Pulmonary artery endothelial cell (primary cell): ENCODE measurements at places on chromosomes 13 and 19. TPM values are rescaled to one million over a fixed set of nuclear protein-coding genes. Genes with fewer than 3 reads are reported as not detected.

Gene CLEC17A
- not detected in 2 replicates for total RNA-seq

Gene HPN
- total RNA-seq: 0.04 TPM in 1 of 2 replicates, not detected in the other

Gene PLIN5
- 0.20 and 0.32 TPM in 2 replicates for total RNA-seq

Gene CA11
- 2.3 and 3.2 TPM in 2 replicates for total RNA-seq

Gene ABHD8
- 7.5 TPM in 2 replicates for total RNA-seq

Gene ZNF317
- 13.9 and 17.2 TPM in 2 replicates for total RNA-seq
